ENCODE measurements at places on chromosomes 7 and 10.
A peak's percentile ranks its signal among the peaks of the same experiment; 100 is the strongest.

- no peak for DNase-seq
Observed at GRCh38 chr7:47282790-47283496, 299.0 kb downstream of the TNS3 start.

- no peak for DNase-seq
Observed at GRCh38 chr10:131667561-131667960, 233.2 kb upstream of the PPP2R2D start.

DNA sequence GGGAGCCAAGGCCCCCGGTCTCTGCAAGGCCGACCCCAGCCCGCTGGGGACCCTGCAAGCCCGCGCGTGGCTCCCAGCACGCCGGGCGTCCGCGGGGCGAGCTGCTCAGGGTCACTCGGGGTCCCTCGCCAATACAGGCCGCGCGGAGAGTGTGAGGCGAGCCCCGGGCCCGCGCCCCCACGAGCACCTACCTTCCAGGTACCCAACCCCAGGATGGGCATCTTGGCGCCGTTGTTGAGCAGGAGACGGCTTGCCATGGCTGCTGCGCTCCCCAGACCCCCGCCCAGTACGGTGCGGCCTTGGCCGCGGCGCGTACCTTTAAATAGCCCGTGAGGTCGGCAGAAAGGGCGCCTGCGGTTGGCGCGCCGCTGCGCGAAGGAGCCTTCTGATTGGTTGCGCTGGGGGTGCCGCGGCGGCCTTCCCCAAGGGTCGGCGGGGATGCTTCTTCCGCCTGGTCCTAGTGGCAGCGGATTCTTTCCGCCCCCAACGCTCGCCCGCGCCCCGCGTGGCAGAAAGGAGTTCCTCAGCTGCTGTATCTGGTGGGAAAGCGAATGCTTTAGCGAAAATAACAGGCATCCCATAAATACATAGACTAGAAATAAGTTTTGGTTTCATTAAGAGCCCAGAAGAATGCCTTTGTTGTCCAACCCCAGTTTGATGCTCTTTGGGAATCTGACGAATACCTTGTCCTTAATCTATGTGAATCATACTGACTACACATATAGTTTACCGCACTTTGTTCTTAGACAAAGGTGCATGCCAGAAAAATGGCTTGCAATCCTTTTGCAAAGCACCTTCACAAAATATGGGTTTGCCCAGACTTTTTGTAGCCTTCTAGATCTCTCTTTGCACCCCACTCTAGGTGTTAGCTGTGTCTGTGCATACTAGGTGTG, at the start of gene AKR1B1:
AKR1B1 (minus strand) TSS at position 295 of the 893 bp plus-strand sequence; CDS start at position 257, 38 bp downstream.
- DNase-seq, result peak; percentile 90

GRCh38 chr7:101717628-101718357, 88.7 kb upstream of the MYL10 start:
- peak; percentile 22 for DNase-seq

DNA sequence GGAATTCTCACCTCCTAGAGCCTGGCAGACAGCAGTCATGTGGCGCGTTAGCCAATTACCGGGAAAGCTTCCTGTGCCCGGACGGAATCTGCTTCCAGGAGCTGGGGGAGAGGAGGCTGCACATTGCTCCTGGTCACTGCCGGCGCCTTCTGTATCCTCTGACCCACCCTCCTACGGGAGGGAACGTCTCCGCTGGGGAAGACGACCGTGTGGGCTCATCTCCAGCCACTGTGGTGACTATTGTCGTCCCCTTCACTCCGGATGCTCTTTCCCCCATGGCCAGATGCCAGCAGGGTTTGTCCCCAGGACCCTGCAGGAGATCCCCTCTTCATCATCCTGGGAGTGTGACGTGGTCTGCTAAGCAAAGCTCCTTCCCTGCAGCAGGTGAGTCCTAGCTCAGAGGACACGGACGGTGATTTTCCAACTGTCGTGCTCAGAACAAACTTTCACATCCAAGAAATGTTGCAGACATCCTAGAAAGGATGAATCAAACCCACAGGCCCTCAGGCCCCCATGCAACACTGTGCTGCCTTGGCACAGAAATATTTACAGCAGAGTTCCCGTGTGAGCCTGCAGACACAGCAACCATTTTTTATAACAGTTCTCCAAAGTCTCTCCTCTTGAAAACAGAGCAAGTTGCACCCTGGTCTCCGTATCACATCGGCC, 29.6 kb upstream of the FAM20C start:
- DNase-seq, result no peak

- DNase-seq, result no peak
Observed at GRCh38 chr7:30278376-30278775, 6.0 kb upstream of the ZNRF2 start.

DNA sequence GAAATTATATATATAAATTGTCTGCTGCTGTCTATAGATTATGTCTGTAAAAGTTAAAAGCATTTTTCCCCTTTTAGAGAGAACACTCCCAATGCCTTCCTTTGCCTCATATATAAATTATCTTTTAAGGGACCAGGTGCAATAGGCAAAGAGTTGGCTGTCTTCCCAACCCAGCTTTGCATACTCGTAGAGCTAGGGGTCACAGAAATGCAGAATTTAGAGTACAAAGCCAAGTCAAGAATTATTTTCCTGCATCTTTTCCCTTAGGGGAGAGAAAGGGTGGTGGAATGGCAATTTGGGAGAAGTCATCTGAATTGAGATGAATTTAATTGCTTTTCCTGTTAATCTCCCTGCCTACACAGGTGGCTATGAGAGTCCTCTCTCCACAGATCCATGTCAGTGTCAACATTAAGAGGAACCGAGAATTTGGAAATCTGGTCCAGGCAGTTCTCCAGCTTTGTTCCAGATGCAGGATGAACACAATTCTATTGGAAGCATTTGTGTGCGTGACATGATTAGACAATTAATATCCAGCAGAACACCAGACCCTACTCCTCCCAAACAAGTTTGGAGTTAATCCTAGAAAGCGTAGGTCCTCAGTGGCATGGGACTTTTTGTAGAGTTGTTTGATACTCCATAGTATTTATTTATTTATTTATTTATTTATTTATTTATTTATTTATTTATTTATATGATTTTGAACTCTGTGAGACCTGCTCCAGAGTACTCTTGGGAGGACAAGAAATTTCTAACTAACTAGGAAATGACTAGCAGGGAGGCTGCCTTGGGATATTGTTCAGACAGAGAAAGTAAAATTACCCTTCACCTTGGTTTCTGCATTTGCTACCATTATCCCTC, 80.3 kb upstream of the SKAP2 start:
- DNase-seq, result no peak

DNA sequence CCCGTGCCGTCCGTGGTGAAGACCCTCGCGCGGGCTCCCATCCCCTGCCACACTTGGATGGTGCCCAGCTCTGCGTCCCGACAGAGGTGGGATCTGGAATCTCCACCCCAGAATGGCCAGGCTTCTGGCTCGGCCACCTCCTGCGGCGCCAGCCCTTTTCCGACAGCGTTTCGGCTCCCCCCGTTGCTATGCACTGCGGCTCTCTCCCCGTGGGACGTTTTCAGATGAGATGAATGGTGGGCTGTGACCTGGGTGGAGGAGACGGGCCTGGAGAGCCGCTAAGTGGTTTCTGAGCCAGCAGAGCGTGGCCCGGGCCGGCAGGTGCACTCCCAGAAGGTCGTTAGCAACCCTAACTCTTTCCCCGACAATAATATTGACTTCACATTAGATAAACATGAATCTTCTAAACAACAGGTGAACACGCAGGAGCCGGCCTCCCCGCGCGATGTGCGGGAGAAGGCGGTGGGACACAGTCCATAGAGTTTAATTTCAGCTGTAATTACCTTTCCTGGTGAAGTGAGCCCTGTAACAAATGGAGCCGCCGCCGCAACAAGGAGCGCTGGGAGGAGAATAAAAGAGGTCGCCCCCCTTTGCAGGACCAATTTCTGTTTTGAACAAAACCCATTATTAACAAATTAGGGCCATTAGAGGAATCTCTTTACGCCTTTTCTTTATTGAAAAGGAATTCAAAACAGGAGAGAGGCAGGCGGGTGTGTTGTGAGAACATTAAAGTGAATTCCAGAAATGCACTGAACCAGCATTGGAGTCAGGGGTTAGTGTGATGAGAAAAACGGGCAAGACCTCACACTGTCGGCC, 294.3 kb upstream of the PFKP start:
- DNase-seq, result no peak

- DNase-seq, result no peak
Observed at GRCh38 chr7:140909476-140910161, 15.1 kb downstream of the BRAF start.

DNA sequence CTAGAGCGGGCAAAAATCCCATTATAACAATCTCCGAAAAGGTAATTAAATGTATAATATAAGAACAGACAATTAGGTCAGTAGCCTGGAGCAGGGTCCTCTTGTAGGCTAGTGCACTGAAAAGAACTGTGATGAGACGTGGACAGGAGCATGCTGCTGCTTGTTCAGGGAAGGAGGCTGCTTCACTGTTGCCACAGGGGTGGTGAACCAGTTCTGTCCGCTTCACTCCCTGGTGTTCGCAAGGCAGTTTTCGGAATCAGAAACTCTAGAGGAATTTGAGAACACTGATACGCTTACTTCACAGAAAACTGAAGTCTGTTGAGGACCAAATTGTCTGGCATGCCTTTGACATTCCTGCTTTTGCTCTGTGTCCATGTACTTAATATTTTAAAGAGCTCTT, 17.4 kb downstream of the ZNRF2 start:
- DNase-seq, result no peak

GRCh38 chr10:72077275-72077990, 10.9 kb downstream of the SPOCK2 start:
- no peak for DNase-seq

DNA sequence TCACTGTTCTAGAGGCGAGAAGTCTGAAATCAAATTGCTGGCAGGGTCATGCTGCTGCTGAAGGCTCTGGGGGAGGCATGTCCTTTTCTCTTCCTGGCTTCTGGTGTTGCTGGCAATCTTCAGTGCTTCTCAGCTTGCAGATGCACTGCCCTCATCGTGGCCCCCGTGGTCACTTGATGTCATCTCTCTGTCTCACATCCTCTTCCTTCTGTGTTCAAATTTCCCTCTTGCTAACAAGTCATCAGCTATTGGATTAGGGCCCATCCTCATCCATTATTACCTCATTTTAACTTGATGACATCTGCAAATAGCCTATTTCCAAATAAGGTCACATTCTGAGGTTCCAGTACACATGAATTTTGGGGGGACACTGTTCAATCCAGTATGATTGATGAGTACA, 36.6 kb upstream of the SRGN start:
- DNase-seq, result peak; percentile 72

All from CD4-positive, alpha-beta T cell treated with Interleukin-1 beta for 1 hour (primary cell).